ENCODE measurements at places on chromosomes 13 and 19.
A peak's percentile ranks its signal among the peaks of the same experiment; 100 is the strongest.

- DNase-seq = peak; percentile 24
Observed at GRCh38 chr19:16702123-16702522, 17.5 kb upstream of the NWD1 start.

GRCh38 chr19:55133639-55134444, 15.2 kb downstream of the TNNT1 start:
- DNase-seq = peak; percentile 55

DNA sequence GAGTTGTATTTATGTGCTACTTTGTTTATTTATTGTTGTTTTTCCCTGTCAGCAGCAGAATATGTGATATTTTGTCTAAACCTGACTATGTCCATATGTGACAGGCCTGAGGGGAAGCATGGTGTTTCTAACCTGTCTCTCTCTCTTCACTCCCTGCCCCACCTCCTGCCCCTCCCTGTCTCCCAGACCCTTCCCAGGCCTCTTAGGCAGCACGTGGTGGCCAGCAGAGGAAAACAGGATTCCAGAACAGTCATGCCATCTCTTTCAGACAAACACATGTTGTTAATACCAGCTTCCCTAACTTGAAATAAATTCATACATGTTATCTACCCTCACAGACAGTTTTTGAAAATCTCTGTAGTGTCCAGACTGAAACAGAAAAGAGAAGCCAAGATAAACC, 31.0 kb upstream of the ATP11A start:
- no peak for DNase-seq

DNA sequence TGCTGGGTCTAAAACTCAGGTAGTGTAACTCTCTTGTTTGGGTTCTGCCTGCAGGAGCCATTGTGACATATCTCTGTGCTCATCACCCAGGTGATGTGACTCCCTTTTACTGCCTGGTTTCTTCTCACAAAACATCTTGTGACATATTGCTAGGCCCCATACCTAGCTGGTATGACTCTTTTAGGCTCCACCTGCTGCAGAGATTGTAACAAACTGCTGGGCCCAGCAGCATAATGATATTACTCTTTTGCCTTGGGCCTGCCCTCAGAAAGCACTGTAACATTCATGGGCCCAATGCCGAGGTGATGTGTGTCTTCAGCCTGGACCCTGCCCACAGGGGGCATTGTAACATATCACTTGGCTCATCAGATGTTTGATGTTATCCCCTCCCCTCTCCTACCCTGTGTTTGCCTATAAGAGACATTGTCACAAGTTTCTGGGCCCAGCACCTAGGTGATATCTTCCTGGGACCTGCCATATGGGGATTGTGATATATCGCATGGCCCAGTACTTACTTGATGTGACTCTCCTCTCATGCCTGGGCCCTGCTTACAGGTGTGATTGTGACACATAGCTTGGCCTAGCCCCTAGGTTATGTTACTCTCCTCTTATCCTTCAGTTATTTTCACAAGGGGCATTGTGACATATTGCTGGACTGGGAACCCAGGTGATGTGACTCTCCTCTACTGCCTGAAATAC, 18.0 kb upstream of the ZNF681 start:
- DNase-seq = no peak

DNA sequence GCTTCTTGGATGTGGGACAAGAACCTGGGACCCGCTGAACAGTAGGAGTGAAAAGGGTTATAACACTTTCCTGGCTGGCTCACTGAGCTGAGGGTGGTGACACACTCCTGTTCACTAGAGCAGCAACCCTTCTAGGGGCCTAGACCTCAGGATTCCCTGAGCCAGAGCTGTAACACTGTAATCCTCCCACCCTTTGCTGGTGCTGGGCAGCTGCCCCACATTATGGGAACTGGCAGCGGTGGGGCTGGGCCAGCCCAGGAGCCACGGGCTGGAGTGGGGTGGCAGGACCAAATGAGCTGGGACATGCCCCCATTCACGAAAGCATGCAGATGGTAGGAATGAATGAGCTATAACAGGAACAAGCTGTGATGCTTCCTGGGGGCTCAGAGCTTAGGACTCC, 110.6 kb downstream of the B3GLCT start:
- DNase-seq = no peak

DNA sequence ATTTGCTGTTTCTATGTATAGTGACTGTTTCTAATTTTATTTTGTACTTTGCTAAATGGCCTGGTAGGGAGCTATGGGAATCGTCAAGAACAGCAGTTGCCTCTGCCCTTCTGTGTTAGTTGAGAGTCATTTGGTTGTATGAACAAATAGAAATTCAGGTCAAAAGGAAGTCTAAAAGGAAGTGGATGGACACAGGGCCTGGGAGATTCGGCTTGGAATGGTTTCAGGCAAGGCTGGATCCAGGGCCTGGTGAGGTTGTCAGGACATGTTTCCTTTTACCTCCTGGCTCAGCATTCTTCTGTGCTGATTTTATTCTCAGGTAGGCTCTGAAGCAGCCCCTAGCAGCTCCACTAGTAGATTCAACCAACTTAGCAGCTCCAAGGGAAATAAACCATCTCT, 118.9 kb downstream of the SIPA1L3 start:
- DNase-seq = no peak

- no peak for DNase-seq
Observed at GRCh38 chr19:32471095-32471494, 65.5 kb downstream of the DPY19L3 start.
